Effector CD8-positive, alpha-beta T cell (primary cell): ENCODE measurements at places on chromosomes 7 and 10.

DNA sequence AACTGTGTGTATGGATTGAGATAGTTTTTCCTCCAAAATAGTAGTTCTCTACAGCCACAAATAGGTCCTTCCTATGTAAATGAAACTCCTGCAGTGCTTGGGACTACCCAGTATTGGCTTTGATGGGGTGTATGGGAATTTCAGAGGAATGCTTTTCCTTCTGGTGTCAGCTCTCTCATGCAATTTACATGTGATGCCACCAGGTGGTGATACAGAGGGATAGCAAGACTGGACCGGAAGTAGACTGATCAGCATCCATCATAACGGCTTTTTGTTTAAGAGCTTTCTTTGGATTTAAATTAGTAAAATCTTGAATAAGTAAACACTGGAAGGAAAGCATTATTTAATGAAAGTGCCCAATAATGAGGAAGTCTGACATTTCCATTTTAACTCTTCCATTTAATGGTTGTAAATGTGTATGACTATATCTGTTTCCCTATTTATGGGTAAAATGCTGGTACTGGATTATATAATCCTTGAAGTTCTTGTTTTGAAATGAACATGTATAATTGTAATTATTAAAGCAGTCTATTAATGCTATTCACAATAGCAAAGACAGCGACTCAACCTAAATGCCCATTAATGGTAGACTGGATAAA is 22.7 kb downstream of the DYNC1I1 start:
- DNase-seq, result no peak

GRCh38 chr7:148620749-148621359 is 30.3 kb downstream of the C7orf33 start:
- no peak for DNase-seq

- no peak for DNase-seq
These were observed 29.4 kb downstream of the DKK1 start for GRCh38 chr10:52343439-52343838.

DNA sequence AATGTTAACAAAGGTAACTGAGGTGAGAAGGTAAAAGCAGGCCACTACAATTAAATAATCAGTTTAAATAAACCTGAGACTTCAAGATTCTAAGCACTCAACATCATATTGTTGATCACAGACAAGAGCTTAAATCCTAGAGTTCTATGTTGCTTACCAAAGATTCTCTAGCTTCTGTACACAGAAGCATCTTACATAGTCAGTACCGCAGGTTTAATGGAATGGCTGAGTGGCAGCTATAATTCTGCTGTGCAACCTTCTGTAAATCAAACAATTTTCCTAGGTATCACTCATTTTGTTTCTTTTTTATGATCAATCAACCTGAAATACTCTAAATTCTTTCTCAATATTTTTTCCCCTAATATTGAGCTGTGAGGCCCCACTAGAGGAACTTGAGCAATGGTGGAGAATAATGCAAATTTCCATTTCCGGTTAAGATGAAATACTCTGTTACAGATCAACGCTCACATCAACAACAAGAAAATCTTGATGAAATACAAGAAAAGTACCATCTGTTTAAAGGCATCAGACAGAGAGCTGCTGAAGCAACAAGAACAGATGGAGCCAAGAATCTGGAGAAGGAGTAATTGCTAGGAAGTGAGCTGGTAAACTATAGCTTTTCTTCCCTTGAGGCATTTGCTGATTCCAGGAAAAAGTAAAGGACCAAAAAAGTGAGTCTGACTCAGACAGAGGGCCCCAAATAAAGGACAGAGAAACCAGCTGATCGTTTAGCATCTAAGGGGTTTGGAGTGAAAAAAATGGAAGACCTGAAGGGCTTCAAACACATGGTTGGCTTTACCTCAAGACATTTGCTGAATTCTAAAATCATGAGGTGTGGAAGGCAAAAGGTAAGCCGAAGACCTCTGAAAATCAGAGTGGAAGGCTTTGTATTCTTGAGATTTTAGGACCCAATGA is 22.6 kb downstream of the PNPLA8 start:
- DNase-seq, result no peak

GRCh38 chr10:20100171-20100570 is 283.9 kb downstream of the PLXDC2 start:
- no peak for DNase-seq
